Neuronal stem cell (in vitro differentiated cells): ENCODE measurements at places on chromosomes 6 and 20.

- no peak for DNase-seq
These were observed 247.9 kb downstream of the ZNF217 start for GRCh38 chr20:53345536-53346334.

GRCh38 chr6:9732056-9732455 lies 682.8 kb downstream of the TFAP2A start:
- no peak for DNase-seq

DNA sequence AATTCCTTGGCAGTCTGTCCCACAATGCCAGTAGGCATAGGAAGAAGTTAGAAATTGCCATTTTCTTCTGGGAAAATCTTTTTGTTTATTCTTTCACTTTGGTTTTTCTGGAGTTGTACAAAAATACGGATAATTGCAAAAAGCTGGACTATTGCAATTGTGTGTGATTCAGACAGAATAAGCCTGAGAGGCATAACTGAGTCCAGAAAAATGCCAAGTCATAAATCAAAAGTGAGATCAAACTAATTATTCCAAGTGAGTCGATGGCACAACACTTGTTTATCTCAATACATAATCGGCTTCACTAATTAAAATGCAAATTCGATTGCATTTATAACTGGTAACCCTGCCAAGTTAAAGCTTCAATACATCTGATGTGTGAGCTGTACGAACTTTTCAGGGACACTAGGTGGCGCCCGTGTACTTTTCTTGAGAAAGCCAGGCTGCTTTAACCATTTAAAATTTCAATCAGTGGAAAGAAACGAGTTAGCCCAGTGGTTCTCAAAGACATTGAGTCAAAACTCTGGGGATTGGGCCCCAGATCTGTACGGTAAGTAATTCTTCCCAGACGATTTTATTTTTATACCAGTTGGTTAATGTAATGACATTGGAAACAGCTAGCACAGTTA lies 102.6 kb downstream of the LAMP5 start:
- peak; percentile 57 for DNase-seq

DNA sequence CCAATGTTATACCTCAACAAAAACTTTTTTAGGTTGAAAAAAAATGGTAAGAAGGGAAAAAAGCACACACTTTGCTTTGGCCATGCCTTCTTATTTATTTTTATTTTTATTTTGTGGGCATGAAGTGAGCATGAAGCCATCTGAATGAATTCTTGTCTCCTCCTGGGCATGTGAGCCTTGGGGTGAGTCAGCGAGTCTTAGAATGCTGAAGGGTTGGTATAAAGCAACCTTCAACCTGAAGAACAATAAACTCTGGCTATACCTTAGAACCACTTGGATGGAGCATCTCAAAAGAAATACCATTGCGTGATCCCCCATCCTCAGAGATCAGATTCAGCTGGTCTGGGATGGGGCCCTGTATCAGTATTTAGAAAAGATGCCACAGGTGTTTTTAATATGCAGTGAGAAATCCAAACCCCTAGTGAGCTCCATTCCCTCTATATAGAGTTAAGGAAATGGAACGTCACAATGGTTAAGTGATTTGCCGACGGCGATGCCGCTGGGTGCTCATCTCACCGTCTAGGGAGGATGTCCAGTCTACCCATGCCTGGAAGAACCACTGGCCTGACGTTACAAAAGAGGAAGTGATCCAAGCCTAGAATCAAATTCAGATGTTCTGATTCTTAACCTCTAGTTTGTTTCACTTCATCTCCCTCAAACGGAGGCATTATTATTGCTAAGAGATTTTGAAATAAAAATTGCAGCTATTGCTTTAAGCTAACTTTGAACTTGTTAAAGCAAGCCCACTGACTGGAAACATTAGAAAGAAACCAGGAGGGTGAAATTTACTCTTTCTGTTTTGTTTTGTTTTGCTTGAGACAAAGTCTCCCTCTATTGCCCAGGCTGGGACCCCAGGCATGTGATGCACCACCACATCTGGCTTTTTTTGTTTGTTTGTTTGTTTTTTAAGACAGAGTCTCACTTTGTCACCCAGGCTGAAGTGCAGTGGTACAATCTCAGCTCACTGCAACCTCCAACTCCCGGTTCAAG lies 67.1 kb downstream of the EDN1 start:
- DNase-seq: no peak

- no peak for DNase-seq
These were observed 210.2 kb downstream of the BTBD9 start for GRCh38 chr6:38429546-38429945.

DNA sequence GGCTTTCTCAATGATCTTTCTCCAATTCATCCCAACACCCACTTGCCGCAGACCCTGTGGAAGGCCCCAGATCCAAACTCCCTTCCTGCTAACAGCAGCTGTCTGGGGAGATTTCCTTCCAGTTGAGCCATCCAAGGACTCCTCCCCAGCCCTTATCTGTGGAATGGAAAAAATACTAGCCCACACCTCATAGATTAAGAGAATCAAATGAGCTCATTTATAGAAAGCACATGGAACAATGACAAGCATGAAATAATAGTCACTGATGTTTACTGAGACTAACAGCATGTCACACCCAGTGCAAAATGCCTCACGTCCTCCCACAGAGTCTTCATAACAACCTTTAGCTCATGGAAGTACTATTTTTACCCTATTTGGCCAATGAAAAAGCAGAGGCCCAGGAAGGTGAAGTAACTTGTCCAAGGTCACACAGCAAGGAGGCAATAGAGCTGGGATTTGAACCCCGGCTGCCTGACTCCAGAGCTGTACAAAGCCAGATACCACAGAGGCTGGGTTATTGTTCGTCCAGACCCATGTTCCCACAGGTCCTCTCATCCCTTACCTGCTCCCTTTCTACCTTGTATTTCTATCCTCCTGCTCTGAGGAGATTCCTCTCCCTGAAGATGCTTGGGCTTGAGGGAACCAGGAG lies 23.4 kb upstream of the PTGIS start:
- no peak for DNase-seq

- no peak for DNase-seq
These were observed 3.5 kb downstream of the FNDC11 start for GRCh38 chr20:63557481-63557891.

DNA sequence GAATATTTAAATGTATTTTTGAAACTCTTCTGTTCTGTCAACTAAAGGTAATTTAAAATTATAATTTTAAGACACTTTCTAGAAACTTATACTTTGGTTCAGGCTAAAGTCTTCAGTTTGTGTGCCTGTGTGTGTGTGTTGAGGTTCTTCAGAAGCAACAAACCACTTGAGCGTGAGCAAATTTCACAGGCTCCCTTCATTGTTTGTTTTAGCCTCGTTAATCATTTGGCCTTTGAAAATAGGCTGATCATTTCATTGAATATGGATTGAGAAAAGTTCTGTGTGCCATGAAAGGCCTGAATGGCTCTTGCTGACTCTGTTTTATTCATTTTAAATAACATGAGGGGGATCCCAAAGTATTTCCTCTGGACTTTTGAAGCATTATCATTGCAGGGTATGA lies 420.1 kb downstream of the CDKAL1 start:
- DNase-seq: no peak

DNA sequence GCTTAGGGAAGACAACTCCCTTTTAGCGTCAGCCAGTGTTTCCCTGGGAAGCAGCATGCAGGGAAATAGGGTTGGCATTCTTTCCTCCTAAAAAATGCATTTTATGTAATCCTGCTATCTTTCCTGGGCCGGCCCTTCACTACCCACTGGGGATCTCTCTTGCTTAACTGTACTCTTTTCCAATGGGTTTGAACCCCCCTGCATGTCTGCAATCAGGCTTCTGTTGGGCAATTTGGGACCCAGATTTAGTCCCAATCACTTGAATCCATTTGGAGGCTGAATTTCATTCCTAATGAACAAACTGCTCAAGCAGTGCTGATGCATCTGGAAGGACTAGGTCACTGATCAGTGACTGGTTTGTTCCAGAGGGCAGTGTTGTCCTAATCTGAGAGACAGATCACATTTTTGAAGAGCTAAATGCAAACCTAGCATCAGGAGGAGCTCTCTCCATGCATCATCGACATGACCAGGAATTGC lies 152.0 kb downstream of the TSHZ2 start:
- DNase-seq: no peak

DNA sequence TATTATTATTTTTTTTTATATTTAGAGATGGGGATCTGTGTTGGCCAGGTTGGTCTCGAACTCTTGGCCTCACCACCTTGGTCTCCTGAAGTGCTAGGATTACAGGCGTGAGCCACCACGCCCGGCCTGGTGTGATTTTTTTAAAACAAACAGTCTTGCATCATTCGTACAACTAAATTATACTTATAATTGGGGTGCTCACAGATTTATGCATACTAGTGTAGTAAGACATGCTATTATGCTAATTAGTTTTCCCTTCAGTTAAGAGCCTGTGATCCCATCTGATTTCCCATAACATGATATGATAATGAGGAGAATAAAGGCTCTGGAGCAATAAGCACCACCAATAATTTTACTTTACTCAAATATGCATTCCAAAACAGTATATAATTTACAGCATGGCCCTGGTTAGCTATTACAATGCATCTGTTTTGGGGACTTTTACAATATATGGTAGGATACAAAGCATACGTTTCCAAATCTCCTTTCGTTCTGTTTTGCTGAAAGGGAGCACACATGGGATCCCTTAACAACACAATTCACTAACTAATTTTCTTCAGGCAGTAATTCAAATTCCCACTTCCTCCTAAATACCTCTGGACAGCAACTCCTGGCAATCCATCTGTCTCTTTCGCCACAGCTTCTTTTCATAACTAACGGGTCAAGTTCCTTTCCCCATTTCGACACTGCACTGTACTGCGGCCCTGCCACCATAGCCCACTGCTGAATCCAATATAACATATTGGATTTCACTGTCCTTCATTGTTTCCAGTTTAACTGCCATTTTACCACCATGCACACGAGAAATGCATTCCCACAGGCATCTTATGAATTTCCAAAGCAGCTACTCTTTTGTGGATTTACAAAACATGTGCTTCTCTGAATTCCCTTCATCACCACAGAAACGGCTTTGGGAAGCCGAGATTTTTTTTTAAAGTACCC lies 1.7 kb downstream of the NUDT3 start:
- no peak for DNase-seq

DNA sequence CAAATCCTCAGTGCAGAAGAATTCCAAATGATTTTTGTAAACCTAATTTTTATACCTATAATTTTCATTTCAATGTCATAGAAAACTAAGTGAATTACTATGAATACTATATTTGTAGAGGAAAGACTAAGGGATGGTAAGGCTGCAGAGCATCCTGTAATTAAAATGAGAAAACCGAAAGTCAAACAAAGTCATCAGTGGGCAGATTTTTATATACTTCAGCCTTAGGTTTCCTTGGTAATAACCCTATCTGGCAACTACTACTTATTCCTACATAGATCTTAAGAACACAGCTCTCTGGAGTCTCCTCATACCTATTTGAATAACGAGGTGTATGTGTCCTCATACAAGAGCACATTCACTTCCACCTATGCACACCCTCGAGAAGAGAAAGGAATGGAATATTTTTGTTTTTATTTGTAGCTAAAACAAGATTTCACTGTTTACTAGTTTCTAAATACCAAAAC lies 117.9 kb upstream of the SGK1 start:
- DNase-seq: no peak

DNA sequence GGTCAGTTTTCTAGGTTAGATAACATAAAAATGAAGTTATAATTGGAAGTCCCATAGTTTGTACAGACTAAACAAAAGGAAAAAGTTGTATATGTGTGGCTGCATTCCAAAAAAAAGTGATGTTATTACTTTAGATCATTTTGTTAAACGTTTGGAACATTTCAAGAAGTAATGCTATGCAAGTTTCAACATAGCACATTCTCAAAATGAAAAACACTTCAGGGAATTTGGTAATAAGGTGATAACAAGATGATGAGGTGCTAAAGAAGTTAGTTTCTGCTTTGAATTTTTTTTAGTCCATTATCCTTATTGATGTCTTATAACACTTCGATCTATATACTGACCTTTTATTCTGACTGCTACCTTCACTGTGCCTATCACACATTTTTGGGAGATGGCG lies 250.7 kb downstream of the PHF3 start:
- no peak for DNase-seq

- no peak for DNase-seq
These were observed 19.8 kb downstream of the SIRPD start for GRCh38 chr20:1537731-1538058.

DNA sequence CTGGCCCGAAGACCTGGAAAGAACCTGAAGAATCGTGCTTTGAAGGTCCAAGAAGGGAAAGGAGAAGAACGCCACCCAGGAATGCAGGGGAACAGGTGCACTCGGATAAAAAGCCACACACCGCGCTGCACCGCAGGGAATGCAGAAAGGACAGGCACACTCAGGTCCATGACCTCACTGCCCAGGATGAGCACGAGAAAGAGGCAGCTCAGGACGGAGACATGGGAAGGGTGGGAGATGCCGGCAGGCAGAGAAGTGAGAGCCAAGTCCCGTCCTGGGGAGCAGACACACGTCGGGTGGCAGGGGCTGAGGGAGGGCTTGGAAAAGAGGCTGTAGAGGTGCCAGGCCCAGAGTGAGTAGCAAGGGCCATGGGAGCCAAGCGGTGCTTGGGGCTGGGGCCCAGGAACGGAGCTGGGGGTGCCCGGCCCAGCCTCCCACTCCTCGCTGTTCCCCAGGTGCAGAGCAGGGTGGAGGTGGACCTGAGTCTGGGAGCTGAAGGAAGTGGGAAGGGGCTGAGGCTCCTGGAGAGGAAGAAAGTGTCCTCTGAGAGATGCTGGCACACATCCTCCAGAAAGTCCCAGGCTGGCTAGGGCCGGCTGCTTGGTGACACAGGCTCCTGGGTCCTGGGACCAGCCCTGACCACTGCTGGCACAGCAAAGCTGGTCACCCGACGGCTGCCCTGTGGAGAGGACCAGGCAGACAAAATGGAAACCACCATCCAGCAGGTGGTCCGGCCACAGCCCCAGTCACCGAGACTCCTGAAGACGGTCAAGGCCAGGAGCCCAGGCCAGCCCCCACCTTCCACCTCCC lies 91.3 kb downstream of the PSMB1 start:
- DNase-seq: no peak

DNA sequence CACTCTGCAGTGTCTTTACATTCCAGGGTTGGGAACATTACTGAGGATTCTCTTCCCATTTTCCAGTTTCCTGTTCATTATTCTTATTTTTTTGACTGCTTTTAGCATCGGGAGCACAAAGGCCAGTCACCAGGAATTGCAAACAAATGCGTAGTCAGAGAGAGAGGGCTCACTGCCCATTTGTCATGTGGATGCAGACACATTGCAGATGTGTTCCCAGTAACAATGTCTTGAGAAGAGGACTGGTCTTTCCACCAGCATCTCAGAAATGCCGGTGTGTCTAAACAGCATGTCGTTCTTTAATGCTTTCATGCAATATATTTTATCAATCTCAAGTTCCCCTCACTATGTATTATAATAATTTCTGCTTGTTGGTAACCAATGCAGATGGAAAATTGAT lies 952 bp upstream of the TAAR6 start:
- no peak for DNase-seq
